Upper lobe of right lung (tissue), 1 donor: ENCODE measurements at places on chromosomes 13 and 19. TPM values are rescaled to one million over a fixed set of nuclear protein-coding genes. Genes with fewer than 3 reads are reported as not detected.
A peak's percentile ranks its signal among the peaks of the same experiment; 100 is the strongest.

GRCh38 chr19:31353833-31354232 lies 4.6 kb upstream of the TSHZ3 start:
- no peak for DNase-seq

Gene POLR1G
- 5.4 TPM for total RNA-seq

DNA sequence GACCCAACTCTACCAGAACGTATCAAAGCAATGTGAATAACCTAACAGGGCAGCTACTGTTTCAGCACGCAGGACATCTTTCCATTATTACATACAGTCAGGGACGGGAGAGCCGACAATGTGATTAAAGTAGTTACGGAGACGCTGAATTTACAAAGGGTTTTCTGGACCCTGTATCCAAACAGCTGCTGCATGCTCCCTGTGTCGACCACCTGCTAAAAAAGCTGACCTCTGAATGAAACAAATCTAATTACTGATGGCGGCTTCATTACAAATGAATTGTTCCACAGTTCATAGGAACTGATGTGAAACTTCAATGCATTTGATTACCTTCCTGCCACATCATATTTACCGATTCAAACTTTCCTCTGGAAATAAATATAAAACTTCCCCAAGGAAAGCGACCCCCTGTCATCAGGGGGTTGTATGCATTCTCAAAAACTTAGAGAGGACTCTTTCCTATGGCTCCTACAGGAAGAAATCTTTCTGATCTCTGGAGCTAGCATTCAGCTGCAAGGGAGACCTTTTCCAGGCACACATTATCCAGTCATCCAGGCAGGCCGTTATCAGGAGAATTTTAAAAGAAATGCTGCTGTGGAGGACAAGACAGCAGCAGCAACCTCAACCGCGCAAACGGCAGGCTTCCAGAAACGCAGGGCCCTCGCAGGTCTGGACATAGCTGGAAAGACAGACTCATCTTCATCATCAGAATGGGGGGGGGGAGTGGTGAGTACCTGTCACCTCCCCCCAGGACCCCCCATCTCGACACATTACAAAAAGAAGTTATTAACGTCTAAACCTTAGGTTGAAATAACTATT lies 3.1 kb downstream of the EFNB2 start:
- no peak for DNase-seq

DNA sequence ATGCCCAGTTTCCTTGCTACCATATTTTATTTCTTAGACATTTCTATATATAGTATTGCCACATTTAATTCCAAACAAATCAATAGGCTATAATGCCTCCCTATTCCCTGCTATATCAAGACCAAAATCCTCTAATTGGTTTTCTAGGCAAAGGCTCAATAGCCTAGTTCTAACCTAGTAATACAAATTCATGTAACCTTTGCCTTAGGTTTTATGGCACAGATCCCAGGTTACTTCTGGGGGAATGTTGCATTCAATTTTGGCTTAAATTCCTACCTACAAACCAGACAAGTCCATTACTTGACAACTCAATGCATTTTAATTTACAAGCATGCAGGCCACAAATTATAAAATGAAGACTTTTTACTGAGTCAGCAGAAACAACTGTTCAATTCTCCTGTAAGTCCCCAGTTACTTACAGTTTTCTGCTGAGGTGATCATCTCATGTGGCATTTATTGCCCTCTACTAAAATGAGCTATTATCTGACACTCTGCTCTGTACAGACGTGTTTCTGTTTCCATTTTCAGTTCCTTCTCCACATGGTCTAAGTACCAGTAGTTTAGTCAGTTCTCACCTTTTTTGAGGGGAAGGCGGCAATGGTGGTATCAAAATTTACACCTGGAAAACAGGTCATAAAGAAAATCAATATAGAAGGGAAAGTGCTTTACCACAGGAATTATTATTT lies 11.7 kb downstream of the KCNRG start:
- DNase-seq, result no peak

Gene ZNF566
- 12.0 TPM for total RNA-seq

- DNase-seq, result no peak
These were observed 2.5 kb downstream of the LIG4 start for GRCh38 chr13:108212886-108213285.

DNA sequence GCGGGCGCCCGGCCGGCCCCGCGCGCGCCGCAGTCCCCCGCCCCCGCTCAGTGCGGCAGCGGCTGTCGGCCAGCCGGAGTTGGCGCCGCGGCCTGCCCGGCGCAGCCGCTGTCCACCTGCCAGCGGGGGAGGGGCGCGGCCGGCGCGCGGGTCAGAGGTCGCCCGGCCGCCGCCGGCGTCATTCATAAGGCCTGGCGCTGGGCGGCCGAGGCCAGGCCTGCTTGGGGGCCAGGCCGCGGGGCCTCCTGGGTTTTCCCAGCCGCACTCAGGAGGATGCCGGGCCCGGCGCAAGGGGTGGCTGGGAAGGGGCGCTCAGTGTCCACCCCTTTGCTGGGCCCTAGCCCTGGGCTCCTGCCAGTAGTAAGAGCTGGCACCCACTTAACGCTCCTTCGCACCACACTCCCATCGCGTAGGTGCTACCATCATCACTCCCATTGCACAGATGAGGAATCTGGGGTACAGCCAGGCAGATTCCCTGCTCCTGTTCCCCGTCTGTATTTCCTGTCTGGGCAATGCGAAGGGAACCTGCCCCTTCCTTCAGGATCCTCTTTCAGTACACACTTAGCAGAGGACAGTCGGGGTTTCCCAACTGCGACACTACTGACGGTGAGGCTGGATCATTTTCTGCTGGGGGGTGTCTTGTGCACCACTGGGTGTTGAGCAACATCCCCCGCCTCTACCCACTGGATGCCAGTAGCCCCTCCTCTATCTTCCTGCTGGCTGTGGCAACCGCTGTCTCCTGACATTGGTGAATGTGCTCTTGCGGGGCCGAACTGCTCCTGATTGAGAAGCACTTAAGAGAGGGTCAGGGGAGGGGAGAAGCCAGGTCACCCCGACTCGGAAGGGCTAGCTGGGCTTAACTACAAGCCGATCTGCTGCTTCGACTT lies 846 bp upstream of the PRKACA start:
- DNase-seq, result peak; percentile 92

DNA sequence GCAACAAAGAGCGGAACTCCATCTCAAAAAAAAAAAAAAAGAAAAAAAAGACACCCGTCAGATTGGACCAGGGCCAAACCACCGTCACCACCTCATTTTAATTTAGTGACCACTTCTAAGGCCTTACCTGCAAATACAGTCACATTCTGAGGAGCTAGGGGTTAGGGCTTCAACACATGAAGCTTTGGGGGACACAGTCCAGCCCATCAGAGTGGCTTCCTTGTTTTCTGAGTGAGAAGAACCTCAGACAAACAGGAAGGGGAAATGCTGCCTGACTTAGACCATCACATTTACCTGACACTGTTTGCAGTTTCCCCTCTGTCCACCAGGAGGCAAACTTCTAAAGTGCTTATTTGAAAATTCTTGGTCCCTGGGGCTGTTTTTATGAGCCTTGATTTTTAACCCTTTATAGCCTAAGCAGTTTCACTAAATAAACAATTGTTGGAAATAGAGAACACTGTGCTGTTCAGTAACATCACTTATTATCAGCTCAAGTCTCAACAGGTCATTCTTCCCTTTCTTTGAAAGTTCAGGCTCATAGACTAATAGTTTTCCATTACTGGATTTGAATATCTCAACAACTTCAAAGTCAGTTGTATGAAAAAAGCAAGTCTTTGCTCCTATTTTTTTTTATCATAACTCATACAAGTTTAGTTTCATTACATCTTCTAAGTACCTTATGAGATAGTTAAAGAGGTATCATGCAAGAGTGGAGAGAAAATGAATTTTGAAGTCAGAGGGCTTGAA lies 74.9 kb upstream of the WASF3 start:
- DNase-seq, result no peak
